ENCODE measurements at places on chromosomes 13 and 19.

DNA sequence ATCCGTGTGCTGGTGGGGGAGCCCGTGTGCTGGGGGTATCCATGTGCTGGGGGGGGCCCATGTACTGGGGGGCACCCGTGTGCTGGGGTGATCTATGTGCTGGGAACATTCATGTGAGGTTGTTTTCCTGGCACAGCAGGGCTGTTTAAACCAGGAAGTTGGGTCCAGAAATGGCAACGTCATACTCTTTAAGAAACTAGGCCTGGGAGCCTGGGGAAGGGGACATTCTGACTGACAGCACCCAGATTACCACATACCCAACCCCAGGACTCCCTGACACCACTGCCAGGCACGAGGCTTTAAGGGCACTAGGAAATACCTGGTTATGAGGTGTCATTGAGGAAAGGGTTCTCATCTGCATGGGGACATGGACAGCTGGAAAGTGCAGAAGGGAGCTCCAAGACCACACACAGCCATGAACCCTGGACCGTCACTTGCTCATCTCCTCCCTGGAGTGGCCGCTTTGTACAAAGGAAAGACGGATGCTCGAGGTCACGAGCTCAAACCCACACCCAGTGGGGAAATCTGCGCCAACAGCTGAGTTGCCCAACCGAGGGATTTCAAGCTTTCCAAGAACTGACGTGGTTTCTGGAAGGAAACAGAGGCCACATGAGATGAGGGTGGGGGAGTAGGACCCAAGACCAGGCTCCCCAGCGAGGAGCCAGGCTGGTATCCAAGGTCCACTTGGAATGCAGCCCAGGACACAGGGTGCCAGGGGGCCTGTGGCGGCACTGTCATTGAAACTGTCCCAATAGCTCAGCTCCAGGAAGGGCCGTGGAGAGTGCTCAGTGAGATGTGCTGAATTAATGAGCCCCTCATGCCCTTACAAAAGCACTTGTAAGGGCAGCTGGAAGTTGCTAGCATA is 40.9 kb downstream of the RAB20 start:
- no peak for DNase-seq

- no peak for DNase-seq
These were observed 30.4 kb downstream of the SLC25A15 start for GRCh38 chr13:40819797-40820315.

DNA sequence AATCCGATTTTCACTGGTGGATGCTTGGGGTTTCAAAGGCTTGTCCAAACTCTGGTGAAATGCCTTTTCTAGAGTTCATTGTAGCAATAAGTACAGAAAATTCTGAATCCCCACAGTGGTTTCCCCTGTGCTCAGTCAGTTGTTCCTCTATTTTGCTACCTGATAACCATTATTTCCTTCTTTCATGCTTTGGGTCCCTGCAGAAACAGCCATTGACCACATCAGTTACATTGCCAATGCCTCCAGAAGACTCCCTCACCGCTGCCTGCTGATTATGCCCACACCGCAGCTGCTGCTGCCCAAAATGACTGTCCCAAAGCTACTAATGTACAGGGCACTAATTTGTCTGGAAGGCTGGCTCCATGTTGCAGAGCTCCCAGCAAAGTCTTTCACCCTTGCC is 517.3 kb downstream of the KLF12 start:
- DNase-seq, result no peak

DNA sequence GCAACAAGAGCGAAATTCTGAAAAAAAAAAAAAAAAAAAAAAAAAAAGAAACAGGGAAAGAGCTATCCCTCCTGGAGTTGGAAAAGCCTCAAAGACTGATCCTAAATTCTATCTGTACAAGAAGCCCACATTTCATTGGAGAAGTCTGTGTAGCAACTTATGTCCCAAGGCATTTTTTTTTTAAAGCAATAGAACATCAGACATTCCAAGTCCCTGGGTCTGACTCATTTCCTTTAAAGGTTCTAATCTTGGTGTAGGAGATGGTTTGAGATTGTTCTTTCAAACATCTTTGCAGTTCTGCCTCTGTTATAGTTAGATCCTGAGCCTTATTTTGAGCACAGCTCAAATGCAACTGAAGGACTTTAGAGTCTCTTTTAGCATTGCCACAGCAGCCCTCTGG is 706.5 kb upstream of the MIR17HG start:
- DNase-seq, result no peak

- DNase-seq, result no peak
These were observed 92.0 kb downstream of the ZNF536 start for GRCh38 chr19:30464162-30464561.

GRCh38 chr13:100951016-100951415 is 276.4 kb upstream of the TMTC4 start:
- DNase-seq, result no peak

DNA sequence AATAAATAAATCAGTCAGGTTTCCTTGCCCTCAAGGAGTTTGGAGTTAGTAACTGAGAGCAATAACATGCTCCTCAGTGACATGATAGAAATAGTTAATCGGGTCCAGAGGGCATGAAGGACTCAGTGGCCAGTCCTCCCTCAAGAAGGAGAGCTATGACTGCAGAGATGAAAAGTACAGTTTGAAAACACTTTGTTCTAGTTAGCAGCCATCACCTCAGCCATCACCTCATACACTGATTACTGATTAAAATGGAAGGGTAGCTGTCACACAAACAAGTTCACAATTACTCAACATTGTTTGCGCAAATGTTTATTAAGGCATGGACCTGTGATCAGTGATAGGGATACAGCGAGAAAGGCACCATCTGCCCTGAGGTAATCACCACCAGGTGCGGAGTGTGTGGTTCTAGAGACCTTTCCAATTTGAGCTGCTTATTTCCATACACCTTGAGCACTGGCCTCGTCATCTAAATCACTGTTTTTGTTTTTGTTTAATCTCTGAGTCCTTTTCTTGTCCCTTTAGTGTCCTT is 85.3 kb upstream of the RAP2A start:
- DNase-seq, result no peak

DNA sequence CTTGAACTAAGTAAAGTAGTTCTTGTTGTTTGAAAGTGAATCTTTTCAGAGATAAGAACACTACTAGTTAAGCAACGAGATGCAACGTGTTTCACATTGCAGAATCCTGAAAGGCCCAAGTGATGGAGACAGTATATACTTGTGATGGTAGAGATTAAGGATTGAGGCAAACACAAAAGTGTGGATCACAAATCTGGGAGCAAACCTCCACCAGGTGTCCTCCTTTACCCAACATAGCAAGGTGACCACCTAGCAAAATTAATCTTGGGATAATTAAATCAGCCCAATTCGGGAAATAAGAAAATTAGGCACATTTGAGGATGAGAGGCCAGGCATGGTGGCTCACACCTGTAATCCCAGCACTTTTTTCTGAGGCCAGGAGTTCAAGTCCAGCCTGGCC is 563.9 kb downstream of the DACH1 start:
- no peak for DNase-seq

GRCh38 chr13:24313439-24313838 is 4.1 kb downstream of the C1QTNF9 start:
- DNase-seq, result no peak

GRCh38 chr13:23608701-23609413 is 38.6 kb downstream of the TNFRSF19 start:
- DNase-seq, result no peak

DNA sequence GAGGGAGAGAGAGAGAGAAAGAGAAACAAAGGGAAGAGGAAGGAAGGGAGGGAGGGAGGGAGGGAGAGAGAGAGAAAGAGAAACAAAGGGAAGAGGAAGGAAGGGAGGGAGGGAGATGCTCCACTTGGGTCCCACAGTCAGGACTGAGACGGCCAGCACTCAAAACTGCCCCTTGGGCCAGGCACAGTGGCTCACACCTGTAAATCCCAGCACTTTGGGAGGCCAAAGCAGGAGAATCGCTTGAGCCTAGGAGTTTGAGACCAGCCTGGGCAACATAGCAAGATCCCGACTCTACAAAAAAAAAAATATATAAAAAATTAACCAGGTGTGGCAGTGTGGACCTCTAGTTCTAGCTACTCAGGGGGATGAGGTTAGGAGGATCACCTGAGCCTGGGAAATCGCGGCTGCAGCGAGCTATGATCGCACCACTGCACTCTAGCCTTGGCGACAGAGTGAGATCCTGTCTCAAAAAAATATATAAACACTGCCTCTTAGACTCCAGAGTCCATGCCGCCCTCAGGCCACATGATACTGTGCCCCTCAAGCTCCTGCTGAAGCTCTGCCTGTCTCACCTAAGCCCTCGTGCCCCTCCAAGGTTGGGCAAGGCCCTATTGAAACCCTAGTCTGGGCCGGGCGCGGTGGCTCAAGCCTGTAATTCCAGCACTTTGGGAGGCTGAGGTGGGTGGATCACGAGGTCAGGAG is 8.4 kb downstream of the ARRDC2 start:
- no peak for DNase-seq

- DNase-seq, result no peak
These were observed 564 bp downstream of the HS6ST3 start for GRCh38 chr13:96090240-96091101.

GRCh38 chr13:31051999-31052398 is 109.7 kb downstream of the HSPH1 start:
- no peak for DNase-seq

DNA sequence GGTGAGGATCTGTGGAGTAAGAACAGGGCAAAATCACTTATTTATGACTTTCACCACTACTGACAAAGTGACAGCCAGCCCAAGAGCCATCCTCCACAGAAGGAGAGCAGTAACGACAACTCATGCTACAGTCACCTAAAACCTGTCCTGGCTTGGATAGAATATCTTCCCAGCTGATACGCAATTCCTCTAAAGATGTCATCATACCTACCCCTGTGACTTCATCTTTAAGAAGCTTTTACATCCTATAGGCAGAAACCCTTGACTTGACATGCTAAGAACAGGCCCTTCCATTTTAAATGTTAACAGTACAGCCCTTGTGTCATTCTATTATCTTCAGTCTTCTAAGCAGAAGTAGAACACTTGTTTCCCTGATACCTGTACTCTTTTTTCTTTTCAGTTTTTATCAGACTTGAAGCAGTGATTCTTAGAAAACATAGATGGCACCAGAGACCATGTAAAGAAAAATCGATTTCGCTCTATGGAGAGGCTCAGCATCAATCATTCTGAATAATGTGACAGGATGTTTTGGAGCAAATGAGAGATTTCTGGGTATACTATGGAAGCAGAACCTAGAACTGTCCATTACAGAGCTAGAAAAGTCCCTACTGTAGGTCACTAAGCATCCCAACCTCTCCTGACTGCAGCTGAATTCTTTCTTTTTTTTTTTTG is 20.1 kb downstream of the STOML3 start:
- DNase-seq, result no peak

DNA sequence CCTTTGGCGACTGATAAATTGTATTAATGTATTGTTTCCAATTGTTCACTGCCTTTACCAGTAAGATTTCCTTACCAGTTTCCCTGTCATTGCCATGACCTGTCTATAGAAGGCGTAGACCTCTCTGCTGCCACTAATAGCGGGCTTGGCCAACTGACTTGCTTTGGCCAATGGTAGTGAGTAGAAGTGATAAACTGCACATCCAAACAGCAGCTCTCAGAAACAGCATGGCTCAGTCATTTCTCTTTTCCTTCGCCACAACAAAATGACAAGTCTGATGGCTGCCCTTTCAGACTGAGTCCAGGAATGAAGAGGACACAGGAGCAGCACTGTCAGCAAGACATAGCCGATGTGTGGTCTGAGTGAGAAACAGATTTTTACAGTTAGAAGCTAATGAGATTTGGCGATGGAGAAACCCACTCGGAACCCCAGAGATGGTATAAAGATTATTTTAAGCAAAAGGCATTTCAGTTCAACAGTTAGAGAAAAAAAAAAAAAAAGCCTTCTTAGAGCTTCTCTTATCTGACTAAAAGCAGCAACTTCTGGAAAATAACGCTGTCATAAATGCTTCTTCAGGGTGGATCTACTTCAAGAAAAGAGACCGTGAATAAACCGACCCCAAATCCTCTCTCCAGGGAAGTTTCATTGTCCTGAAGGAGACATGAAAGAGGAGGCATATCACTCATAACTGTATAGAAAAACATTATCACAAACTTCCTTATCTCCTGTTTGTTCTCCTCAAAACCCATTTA is 42.0 kb upstream of the TM9SF2 start:
- DNase-seq, result no peak

Measured in stimulated activated CD4-positive, alpha-beta T cell treated with anti-CD3 and anti-CD28 coated beads, Interleukin-12 subunit alpha, Interleukin-12 subunit beta, amount 100 ng/mL, for 48 hours (primary cell).